Hepatic stellate cell (primary cell): ENCODE measurements at places on chromosomes 12 and 14.

DNA sequence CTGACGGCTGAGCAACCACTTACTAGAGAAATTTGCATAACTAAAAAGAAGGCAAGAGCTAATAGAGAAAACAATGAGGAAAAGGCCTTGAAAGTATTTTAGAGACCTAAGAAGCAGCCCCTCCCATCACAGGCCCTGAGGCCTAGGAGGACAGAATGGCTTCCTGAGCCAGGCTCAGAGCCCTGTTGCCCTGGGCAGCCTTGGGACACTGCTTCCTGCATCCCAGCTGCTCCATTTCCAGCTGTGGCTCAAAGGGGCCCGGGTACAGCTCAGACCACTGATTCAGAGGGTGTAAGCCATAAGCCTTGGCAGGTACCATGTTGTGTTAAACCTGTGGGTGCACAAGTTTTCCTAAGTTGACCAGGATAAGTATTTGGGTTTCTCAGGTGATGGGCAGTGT is 181.4 kb downstream of the TRHDE start:
- no peak for DNase-seq

- no peak for DNase-seq
Measured at GRCh38 chr12:110228756-110229155, 52.3 kb upstream of the ATP2A2 start.

- no peak for DNase-seq
Measured at GRCh38 chr14:58942516-58942915, 246.0 kb upstream of the DAAM1 start.

DNA sequence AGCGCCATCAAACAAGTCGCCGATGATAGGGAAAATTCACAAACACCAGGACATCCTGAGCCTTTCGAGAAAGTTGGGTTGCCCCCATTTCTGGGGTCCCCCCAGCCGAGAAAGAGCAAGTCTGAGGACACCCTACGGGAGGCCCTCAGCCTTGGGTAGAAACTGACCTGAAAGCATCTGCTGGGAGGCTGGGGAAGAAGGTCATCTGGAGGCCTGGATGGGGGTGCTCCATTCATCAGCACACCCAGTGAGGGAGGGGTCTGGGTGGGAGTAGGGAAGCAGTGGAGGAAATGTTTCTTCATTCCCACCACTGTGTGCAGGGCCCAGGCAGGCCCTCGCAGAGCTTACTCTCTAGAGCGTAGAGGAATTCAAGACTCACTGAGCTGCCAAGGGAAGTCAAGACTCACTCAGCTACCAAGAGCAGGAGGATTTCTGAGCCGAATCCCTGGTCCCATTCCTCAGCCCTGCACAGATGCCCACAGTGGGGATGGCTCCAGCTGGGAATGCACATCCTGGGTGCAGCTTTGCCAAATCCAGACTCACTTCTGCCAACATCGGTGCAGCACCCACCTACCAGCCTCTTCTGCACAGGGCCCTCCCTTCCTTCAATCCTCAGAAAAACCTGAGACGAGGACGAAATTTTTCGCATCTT is 38.1 kb downstream of the DIO3 start:
- DNase-seq, result no peak

GRCh38 chr14:99930420-99931274 is 134.6 kb upstream of the EVL start:
- DNase-seq, result no peak

GRCh38 chr12:119989361-119989730 is 310 bp downstream of the BICDL1 start:
- DNase-seq, result peak; percentile 42

GRCh38 chr14:55000381-55000780 is 26.5 kb downstream of the WDHD1 start:
- DNase-seq, result no peak

GRCh38 chr12:11228296-11228879 is 41.1 kb downstream of the PRB3 start:
- peak; percentile 9 for DNase-seq

- no peak for DNase-seq
Measured at GRCh38 chr12:89059721-89060541, 292.4 kb downstream of the DUSP6 start.

GRCh38 chr12:124240493-124240892 is 54.4 kb upstream of the RFLNA start:
- peak; percentile 30 for DNase-seq

DNA sequence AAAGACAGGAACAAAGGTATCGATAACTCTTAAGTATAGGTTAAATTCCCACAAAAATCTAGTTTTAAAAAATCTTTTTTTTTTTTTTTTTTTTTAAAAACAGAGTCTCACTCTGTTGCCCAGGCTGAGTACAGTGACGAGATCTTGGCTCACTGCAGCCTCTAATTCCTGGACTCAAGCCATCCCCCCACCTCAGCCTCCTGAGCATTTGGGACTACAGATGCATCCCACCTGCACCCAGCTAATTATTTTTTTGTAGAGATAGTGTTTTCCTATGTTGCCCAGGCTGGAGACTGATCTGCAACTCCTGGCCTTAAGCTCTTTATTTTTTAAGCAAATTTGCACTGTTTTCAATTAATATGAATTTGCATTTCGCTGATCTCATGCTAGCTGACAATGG is 9.8 kb downstream of the PSEN1 start:
- no peak for DNase-seq

GRCh38 chr14:53109105-53110041 is 43.8 kb downstream of the DDHD1 start:
- peak; percentile 21 for DNase-seq

GRCh38 chr12:104805186-104805585 is 152.9 kb downstream of the SLC41A2 start:
- DNase-seq, result peak; percentile 33

- DNase-seq, result no peak
Measured at GRCh38 chr14:98070536-98070935, 1201.5 kb downstream of the BCL11B start.

- peak; percentile 54 for DNase-seq
Measured at GRCh38 chr12:67910360-67911274, 78.6 kb upstream of the IFNG-AS1 start.

- DNase-seq, result no peak
Measured at GRCh38 chr12:90343966-90344365, 611.0 kb downstream of the CCER1 start.

DNA sequence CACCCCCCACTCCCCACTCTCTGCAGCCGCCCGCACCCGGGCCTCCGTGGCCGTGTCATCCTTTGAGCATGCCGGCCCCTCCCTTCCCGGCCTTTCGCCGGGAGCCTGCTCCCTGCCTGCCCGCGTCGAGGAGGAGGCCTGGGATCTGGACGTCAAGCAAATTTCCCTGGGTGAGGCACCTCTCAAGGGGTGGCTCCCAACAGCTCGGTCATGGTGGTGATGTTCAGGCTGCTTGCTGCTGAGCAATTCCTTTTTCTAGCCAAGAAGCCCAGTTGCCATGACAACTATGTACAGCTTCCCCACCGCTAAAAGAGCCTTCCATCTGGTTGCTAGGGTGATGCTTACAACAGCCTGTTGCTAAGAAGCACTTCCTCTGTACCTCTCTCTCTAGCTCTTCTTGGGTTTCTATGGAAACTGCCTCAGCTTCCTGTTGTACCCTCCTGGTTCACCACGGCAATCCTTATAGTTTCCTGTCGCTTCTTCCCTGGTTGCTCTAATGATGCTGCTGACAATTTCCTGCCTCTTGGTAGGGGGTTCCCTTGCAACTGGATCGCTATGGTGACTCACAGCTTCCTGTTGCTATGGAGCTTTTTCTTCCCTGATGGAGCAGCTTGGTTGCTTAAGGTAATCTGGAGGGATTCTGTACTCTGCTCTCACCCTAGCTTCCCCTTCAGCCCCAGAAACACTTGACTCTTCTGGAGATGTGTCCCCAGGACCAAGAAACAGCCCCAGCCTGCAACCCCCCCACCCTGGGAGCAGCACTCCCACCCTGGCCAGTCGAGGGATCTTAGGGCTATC is 11.0 kb downstream of the ZNF219 start:
- DNase-seq, result peak; percentile 92

GRCh38 chr12:102891756-102892155 is 25.3 kb downstream of the PAH start:
- DNase-seq, result no peak

- DNase-seq, result no peak
Measured at GRCh38 chr14:99194136-99194535, 77.9 kb downstream of the BCL11B start.

GRCh38 chr12:130983328-130984017 is 29.8 kb downstream of the ADGRD1 start:
- no peak for DNase-seq
